ENCODE measurements at places on chromosomes 12 and 14.

GRCh38 chr12:10395390-10395998 is 5.7 kb upstream of the KLRK1 start:
- no peak for DNase-seq

GRCh38 chr12:20213723-20214625 is 154.4 kb upstream of the PDE3A start:
- no peak for DNase-seq

- no peak for DNase-seq
Observed at GRCh38 chr12:57795354-57795753, 12.8 kb downstream of the TSFM start.

GRCh38 chr12:8057839-8058238 is 8.3 kb downstream of the C3AR1 start:
- DNase-seq = no peak

- DNase-seq = no peak
Observed at GRCh38 chr12:31205054-31205453, 120.9 kb downstream of the SINHCAF start.

DNA sequence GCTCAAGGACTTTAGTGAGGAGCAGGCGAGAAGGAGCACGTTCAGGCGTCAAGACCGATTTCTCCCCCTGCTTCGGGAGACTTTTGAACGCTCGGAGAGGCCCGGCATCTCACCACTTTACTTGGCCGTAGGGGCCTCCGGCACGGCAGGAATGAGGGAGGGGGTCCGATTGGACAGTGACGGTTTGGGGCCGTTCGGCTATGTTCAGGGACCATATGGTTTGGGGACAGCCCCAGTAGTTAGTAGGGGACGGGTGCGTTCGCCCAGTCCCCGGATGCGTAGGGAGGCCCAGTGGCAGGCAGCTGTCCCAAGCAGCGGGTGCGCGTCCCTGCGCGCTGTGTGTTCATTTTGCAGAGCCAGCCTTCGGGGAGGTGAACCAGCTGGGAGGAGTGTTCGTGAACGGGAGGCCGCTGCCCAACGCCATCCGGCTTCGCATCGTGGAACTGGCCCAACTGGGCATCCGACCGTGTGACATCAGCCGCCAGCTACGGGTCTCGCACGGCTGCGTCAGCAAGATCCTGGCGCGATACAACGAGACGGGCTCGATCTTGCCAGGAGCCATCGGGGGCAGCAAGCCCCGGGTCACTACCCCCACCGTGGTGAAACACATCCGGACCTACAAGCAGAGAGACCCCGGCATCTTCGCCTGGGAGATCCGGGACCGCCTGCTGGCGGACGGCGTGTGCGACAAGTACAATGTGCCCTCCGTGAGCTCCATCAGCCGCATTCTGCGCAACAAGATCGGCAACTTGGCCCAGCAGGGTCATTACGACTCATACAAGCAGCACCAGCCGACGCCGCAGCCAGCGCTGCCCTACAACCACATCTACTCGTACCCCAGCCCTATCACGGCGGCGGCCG is 1.1 kb downstream of the PAX9 start:
- DNase-seq = no peak

Data from stimulated activated CD4-positive, alpha-beta T cell treated with anti-CD3 and anti-CD28 coated beads, Interleukin-1b, Interleukin-23, amount 100 ng/mL, for 1 hour (primary cell).